Stimulated activated CD8-positive, alpha-beta memory T cell treated with anti-CD3 and anti-CD28 coated beads, Interleukin-7, amount 100 ng/mL, for 48 hours (primary cell): ENCODE measurements at places on chromosomes 4 and X.

DNA sequence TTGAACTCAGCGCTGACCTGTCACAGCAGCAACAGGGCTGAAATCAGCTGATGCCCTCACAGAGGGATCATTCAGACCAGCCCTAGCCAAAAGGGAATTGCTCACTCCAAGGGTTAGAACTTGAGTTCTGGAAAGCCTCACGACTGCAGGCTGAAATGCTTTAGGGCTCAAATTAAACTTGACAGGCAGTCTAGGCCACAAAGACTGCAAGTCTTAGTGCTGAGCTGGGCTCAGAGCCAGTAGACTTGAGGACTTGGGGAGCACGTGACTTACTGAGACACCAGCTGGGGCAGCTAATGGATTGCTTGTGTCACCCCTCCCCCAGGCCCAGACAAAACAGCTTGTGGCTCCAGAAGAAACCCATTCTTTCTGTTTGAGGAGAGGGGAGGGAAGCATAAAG, 119.0 kb upstream of the SLC6A14 start:
- no peak for DNase-seq

- no peak for DNase-seq
These were observed 1602.4 kb downstream of the TECRL start for GRCh38 chr4:62806816-62807215.

DNA sequence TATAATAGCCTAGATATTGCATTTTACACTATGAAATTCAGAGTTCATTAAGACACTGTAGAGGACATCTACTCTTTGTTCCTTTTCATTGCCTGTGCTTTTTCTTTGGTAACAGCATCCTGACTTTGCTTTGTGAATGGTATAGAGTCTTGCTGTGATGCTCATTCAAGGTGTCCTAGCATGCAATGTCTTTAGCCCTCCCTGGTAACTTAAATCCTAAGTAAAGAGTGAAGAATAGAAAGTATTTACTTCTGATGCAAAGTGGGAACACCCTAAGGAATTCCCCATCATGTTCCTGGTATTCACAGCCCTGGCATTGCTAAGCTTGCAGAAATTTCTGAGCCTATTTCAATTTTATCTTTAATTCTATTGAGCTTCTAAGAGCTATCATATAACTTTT, 400.1 kb downstream of the FAT4 start:
- DNase-seq = no peak

DNA sequence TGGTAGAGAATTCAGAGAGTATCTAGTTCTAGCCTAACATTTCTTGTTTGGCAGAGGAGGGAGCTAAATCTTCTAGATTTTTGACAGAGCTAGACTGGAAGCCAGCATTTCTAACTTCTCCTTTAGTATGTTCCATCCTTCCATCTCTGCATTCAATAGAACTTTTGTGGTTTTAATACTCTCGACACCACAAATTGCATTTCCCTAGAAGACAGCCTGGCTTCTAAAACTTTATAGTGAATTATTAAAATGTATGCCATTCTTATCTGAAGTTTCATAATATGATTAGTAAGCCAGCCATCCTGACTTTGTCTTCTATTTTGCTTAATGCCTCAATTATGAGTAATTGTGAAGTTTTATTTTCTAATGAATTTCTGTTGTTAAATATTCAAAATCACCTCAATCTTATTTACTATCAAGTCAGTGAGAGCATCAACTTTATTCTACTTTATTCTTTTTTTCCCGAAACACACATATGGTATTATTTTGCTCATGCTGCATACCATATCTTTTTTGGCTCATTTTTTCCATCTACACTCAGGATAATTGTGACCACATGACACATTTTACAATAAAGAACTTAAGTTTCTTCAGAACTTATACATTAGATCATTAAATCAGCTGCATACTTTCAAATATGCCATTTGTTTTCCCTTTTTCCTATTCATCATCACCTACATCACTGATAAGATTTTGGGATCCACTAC, 30.2 kb downstream of the EDNRA start:
- DNase-seq = no peak

- DNase-seq = no peak
These were observed 20.3 kb downstream of the ATP8A1 start for GRCh38 chr4:42636645-42636949.

DNA sequence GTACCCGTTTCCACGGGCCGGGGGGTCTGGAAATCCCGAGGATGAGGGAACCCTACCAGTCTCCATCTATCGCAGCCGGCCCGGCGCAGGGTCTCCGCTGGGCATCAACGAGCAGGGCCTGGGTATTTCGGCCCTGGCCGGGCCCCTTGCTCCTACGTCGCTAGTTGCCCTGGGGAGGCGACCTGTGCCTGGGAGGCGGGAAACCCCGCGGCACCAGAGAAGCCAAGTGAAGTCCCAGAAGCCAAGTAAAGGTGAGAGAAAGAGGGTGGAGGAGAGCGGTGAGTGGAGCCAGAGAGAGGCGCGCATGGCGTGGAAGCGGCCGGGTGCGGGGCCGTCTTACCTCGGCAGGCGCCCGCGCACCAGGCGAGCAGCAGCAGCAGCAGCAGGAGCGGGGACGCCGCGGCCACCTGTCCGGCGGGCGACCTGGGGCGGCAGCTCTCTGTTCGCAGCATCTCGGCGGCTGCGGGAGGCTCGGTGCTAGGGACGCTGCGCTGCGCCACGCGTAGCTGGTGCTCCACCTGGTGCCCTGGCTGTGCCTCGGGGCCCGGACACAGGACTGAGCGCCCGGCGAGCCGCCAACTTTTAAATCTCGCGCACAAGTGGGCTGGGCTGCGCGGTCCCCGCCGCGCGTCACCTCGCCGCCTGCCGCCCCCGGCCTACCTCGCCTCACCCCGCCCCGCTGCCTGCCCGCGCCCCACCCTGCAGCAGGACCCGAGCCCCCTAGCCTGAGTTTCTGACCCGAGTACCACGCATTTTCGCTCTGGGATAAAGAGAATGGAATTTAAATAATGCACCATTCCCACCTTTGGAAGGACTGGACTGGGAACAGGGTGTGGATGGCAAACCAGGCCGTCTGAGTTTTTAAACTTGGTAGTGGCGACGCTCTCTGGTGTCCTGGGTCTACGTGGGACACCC, at the start of gene NMU:
NMU (minus strand) TSS at position 558 of the 915 bp plus-strand sequence; CDS start at position 452, 106 bp downstream.
- peak; percentile 19 for DNase-seq

GRCh38 chrX:12771445-12772069, 19.7 kb upstream of the PRPS2 start:
- DNase-seq = peak; percentile 41

GRCh38 chr4:118589471-118590055, 95.6 kb upstream of the METTL14 start:
- no peak for DNase-seq

DNA sequence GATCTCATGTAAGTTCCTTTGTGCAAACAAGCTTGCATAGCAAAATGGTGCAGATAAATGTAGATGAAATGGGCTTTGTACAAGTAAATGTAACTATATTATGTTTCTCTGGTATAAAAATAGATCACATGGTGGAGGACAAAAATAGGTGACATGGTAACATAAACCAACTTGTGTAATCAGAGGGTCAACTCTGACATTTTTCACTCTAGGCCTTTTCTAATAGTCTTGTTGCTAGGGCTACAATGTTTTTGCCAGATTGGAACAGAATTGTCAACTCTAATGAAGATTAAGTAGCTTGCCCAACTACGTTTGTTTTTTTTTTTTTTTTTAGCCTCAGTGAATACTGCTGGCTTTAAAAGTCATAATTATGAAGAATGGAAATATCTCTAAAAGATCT, 11.5 kb downstream of the MAD2L1 start:
- no peak for DNase-seq

DNA sequence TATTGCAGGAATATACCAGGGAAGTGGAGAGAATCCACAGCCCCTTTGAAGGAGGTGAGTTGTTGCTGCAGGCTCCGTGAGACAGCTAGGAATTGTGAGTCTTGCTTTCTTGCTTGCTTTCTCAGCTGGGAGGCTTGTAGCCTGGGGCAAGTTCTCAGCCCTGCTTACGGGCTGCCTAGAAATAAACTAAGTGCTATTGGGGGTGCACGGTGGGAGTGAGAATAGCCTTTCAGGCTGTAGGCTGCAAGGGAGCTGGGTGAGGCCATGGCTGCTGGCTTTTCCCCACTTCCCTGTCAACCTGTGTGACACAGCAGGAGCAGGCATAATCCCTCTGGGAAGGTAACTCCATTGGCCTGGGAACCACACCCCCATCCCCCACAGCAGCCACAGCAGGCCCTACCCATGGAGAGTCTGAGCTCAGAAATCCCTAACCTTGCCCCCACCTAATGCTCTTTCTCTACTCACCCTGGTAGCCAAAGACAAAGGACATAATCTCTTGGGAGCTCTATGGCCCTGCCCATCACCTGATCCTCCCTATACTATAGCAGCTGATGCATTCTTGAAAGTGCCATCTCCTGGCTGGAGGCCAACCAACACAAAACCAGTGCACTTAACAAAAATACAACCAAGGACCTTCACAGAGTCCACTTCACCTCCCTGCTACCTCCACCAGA, 113.0 kb downstream of the MMRN1 start:
- DNase-seq = no peak

DNA sequence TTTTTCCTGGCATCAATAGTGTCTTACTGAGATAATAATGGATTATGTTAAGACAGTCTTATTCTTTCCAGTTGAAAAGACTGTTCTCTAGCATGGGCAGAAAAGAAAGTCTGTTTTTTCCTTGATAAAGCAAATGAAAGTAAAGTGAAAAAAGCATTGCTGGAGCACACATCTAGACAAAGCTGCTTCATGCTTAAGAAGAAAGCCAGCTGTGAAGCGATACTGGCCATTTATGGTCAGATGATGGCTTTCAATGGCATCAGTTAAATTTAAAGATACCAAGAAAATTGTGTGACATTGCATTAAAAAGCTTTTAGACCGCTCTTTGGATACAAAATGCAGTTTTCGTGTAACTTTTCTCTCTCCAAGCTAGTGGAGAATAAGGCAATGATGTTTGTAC, 242.1 kb upstream of the TRAM1L1 start:
- no peak for DNase-seq

DNA sequence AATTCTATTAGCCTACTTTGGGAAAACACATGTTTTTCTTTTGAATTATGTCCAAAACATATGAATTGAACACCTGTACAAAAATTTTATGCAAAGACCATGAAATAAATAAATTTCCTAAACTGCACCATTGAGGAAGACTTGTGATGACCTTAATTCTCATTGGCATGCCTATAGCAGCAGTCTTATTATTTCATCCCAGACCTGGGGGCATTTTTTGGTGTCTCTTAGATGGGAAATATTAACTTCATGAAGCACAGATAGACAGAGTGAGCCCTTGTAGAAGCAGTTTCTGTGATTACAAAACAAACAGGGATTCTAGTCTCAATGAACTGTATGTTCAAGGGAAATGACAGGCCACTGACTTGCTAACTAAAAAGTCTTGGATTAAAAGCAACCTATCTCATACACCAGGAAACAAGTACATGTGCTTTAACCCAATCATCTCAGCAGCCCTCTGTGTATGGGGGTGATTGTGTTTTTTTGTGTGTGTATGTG, 32.0 kb upstream of the HPGD start:
- no peak for DNase-seq

DNA sequence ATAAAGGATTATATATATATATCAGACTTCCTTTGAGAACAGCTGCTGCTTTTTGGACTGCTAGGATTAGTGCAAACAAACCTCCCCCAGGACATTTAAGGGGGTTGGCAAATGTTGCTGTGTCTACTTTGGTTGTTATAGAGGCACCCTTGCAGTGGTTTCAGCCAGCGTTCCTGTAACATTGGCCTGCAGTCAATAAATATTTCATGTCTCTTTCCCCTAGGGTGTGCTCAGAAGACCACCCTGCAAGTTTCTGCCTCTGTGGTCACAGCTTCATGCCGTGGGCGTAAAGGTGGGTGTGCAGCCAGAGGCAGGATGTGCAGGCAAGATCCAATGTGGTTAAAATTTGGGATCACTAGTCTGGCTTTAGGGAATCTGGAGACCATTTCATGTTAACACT, 28.9 kb downstream of the FGF5 start:
- DNase-seq = no peak

DNA sequence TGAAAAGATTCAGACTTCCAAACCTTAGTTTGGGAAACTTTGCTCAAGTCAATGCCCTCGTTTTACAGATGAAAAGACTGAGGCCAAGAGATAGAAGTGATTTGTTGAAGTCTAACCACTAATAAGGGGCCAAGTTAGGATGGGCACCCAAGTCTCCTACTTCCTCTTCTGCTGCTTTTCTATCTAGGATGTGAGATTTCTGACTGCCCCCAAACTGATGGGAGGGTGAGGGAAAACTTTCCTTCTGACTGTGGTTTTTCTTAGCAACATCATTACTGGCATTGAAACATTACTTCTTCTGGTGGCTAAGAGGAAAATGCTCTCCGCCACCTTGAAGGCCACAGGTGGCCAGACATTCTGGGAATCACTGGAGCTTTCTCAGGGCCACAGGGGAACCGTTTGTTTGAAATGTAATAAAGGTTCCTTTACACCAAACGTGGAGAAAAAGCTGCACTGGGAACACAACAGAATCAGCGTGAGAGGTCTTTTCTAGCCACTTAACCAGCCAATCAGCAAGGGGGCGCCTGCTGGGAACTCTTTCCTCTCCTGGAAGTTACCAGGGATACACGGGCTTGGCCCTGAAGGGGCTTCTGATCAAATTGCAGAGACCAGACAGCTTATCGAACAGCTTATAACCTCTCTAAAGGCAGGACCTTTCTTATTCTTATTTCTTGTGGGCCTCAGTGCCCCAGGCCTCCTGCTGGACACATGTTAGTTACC, 115.9 kb upstream of the TEX13D start:
- DNase-seq = no peak

- no peak for DNase-seq
These were observed 68.5 kb upstream of the PPP2R3B start for GRCh38 chrX:455199-455598.

DNA sequence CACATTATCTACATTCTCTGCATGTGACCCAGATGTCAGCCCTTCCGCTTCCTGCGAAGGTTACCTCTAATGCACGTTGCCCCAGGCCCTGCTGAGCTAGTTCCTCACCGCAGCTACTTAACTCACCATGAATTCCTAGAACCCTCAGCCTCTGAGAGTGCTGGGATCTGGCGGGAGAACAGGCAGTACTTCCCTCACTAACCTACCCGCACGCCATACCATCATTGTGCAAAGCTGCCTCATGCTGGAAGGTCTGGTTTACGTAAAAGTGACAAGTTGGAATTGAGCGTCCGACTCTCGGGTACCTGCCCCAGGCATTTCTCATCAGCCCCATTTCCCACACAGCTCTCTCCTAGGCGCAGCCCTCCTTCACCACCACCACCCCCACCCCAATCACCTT, 6.3 kb downstream of the SLC25A4 start:
- no peak for DNase-seq

DNA sequence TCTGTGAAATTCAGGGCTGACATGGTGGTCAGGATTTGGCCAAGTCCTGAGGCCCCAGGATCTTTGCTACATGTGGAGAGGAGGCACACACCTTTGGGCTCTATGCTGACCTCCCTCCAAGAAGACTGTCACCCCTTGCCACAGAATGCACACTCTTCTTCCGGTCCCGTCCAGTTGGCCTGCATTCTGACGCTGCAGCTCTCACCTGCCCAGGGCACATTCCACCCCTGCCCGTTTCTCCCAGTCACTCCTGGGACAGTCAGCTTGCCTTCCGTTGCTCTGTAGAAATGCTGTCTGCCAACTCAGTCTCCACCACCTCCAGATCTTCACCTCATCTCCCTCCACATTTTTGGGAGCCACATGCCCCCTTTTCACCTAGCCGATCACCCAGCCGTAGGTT, 76.7 kb downstream of the SHROOM2 start:
- no peak for DNase-seq
